ENCODE measurements at places on chromosomes 6 and 20. TPM values are rescaled to one million over a fixed set of nuclear protein-coding genes. Genes with fewer than 3 reads are reported as not detected.

Gene SIRPA
- polyA plus RNA-seq = not detected

Gene AK9
- 4.5 TPM for polyA plus RNA-seq

Gene GTSF1L
- polyA plus RNA-seq = 2.0 TPM

Gene PI3
- polyA plus RNA-seq = not detected

Gene ARMH2
- 0.27 TPM for polyA plus RNA-seq

Gene AHI1
- polyA plus RNA-seq = 3.4 TPM

Gene CST11
- polyA plus RNA-seq = not detected

Gene MCCD1
- polyA plus RNA-seq = not detected

Gene POM121L2
- polyA plus RNA-seq = not detected

Gene OR2H2
- polyA plus RNA-seq = not detected

Gene COL19A1
- not detected for polyA plus RNA-seq

Gene SLC17A2
- not detected for polyA plus RNA-seq

Gene PTPRK
- polyA plus RNA-seq = 0.16 TPM

Gene KLHDC3
- polyA plus RNA-seq = 124 TPM

Gene ECT2L
- polyA plus RNA-seq = 0.10 TPM

Gene MAPK14
- polyA plus RNA-seq = 65.0 TPM

Gene DEFB114
- polyA plus RNA-seq = not detected

Gene PET117
- polyA plus RNA-seq = 35.3 TPM

Gene UST
- polyA plus RNA-seq = 1.1 TPM

Gene ENPP5
- polyA plus RNA-seq = not detected

Gene PRSS16
- polyA plus RNA-seq = 0.39 TPM

Gene SLC35F1
- not detected for polyA plus RNA-seq

Gene BTNL2
- not detected for polyA plus RNA-seq

Gene SAMD5
- polyA plus RNA-seq = not detected

Gene SDC4
- polyA plus RNA-seq = 4.1 TPM

Gene IYD
- polyA plus RNA-seq = not detected

Gene ZNF341
- polyA plus RNA-seq = 1.3 TPM

Gene OR2J2
- polyA plus RNA-seq = not detected

Gene TOX2
- polyA plus RNA-seq = 2.1 TPM

Gene GJA1
- polyA plus RNA-seq = not detected

Gene EEF1A2
- 0.10 TPM for polyA plus RNA-seq

Gene ZNF343
- 3.7 TPM for polyA plus RNA-seq

Gene CTAGE9
- polyA plus RNA-seq = not detected

Gene TAGAP
- polyA plus RNA-seq = 191 TPM

Gene DNAH8
- 0.39 TPM for polyA plus RNA-seq

Gene PLN
- polyA plus RNA-seq = 0.40 TPM

Gene ETV7
- 5.3 TPM for polyA plus RNA-seq

Gene ZKSCAN3
- 3.6 TPM for polyA plus RNA-seq

Gene VGLL2
- polyA plus RNA-seq = not detected

Gene SEL1L2
- polyA plus RNA-seq = not detected

Gene PTGIS
- polyA plus RNA-seq = not detected

Gene HLA-E
- polyA plus RNA-seq = 2,373 TPM

Gene CNR1
- polyA plus RNA-seq = not detected

Gene CENPW
- polyA plus RNA-seq = 3.3 TPM

Gene FGD2
- polyA plus RNA-seq = not detected

Gene GSTA3
- not detected for polyA plus RNA-seq

Gene BRD2
- 55.8 TPM for polyA plus RNA-seq

Gene DZANK1
- 0.49 TPM for polyA plus RNA-seq

Gene UBE2C
- polyA plus RNA-seq = 6.9 TPM

All from CD4-positive, CD25-positive, alpha-beta regulatory T cell (primary cell).